Stimulated activated CD4-positive, alpha-beta T cell treated with anti-CD3 and anti-CD28 coated beads, TNF-alpha, amount 100 ng/mL, for 4 hours (primary cell): ENCODE measurements at places on chromosomes 12 and 14.

- DNase-seq = no peak
Observed at GRCh38 chr14:35861204-35861868, 35.2 kb downstream of the BRMS1L start.

DNA sequence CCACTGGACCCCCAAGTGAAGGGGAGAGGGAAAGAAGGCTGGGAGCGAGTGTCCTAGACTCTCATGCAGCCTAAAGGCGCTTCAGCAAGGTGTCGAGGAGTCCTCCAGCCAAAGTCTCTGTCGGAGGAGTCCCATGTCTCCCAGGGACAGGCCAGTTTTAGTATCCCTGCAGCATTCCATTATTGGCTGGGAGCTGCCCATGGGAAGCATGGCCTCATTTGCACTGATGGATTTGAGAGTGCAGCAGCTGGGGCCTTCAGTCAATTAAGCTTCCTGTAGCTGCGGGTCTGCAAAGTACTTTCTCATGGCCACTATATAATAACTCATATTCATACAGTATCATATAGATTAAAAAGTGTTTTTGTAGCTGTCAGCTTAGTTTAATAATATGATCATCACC is 12.4 kb upstream of the RPH3A start:
- DNase-seq = no peak

- DNase-seq = no peak
Observed at GRCh38 chr14:37565550-37565949, 29.5 kb downstream of the FOXA1 start.

DNA sequence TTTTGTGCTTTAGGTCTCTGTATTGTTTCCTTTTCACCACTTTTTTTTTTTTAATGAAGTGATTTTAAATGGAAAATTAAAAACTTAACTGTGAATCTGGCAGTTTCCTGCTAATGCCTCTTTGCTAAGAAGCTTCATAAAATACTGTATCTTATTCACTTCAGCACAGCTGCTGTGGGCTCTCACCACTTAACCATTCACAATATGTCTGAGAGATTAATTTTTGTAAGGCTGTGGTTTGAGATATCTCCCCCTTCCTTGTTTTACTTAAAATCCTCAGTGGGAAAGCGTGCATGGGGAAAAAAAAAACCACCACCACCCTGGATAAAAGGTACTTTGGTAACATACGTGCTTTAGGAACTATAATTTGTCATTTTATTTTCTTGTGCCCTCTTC is 115.9 kb downstream of the ETV6 start:
- no peak for DNase-seq

DNA sequence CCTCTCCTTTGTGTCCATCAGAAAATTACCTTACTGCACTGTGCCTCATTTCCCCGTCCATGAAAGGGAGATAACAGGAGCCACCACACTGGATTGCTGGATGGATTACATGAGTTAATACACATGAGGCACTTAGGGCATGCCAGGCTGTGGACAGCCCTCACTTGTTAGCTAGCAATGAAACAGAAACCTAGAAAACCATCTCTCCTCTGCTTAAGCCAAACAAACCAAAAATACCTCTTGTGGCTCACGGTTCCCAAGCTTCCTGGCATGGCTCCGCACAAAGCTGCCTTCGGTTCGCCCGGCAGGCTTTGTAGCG is 660 bp upstream of the HCFC2 start:
- DNase-seq = no peak

GRCh38 chr12:32120419-32120818 is 13.8 kb downstream of the BICD1 start:
- no peak for DNase-seq

DNA sequence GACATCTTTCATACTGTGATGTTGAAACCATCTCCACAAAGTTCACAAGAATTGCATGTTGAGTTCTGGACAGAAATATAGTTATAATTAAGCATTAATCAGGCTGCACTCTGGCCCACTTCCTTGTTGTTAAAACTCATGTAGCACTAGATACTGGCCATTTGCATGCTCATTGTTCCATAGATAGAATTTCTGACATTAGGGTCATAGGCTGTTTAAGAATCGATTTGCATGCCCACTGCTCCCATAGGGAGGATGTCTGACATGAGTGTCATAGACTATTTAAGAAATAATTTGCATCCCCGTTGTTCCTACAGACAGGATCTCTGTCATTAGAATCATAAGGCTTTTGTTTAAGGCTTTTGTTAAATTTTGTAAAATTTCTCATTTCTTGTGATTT is 50.2 kb downstream of the MYF5 start:
- no peak for DNase-seq

DNA sequence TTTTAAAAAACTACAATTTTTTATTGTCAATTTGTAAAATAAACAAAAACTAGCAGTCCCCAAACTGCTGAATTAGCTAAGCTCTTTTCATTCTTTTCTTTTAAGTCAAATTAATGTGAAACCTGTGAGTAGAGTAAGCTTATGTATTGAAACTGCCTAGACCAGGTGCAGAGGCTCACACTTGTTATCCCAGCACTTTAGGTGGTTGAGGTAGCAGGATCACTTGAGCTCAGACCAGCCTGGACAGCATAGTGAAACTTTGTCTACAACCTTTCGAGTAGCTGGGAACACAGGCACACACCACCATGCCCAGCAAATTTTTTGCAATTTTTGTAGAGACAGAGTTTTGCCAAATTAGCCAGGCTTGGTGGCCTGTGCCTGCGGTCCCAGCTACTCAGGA is 26.4 kb downstream of the SCFD1 start:
- DNase-seq = no peak

DNA sequence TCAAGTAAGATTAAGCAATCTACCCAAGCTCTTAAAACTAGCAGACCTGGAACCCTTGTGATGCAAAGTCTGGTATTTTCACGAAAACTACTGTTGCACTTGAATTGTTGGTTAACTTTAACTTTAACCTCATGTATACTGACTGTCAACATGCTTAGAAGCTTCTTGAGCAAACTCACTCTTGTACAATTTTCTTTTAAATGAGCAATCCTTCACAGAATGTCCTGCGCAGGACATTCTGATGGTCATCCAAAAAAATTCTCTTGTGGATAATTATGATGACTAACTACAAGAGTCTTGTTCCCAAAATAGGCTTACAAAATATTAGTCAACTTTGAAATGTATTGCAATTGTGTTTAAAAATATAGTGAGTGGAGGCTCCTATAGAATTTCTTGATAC is 54.0 kb upstream of the PDE3A start:
- DNase-seq = no peak

- DNase-seq = no peak
Observed at GRCh38 chr12:87967871-87968270, 61.3 kb downstream of the C12orf50 start.

- peak; percentile 25 for DNase-seq
Observed at GRCh38 chr12:124774462-124775167, 89.0 kb downstream of the SCARB1 start.

DNA sequence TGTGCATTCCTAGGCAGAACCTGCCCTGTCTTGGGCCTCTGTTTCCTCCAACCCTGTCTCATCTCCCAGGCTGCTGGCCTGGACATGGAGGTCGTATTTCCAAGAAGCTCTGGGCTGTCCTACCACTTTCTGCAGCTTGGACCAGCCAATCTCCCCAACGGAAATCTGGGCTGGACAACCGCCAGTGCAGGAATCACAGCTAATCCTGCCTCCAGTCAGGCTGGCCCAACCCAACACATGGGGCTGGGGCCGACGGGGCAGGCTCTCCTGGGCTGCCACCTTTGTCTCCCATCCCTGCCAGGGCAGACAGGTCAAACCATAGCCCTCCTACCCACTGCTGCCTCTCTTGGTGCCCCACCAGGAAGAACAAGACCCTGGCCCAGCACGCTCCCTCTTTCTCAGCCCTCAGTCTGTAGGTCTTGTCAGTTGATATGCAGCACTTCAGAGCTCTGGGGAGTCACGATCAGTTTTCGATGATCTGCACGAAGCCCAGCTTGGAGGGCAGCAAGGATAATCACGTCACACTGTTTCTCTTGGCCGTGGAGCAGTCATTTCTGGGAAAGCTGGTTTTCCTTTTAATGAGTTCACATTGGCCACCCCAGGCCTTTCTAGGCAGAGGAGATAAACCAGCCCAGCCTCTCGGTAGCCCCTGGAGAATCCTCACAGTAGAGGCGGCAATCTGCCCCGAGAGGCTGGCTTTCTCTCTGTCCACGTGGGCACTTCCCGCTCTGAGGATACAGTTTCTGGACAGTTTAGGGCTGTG is 195.2 kb upstream of the PRMT8 start:
- DNase-seq = no peak

GRCh38 chr12:105449431-105449830 is 118.9 kb downstream of the C12orf75 start:
- no peak for DNase-seq

- no peak for DNase-seq
Observed at GRCh38 chr12:6839482-6840201, 1.1 kb upstream of the GNB3 start.

GRCh38 chr12:65189028-65189718 is 19.8 kb downstream of the LEMD3 start:
- DNase-seq = no peak

- no peak for DNase-seq
Observed at GRCh38 chr12:93977081-93977480, 171.3 kb upstream of the PLXNC1 start.

DNA sequence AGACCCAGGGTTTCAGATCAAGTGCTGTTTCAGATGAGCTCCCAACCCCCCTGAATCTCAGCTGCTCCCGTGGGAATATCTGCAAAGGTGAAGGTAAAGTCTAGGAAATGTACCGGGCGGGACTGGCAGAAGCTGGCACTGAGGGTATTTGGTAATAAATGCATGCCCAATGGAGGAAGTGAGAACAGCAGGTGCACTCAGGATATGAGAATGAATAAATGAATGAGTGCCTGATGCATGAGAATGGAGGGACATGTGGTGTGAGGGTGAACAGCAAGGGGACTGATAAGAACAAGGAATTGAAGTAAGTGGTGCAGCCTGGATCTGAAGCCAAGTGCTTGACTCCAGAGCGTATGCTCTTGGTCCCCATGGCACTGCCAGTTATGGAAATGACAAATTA is 11.6 kb downstream of the RAPGEF3 start:
- no peak for DNase-seq

GRCh38 chr14:68885226-68886108 is 92.6 kb upstream of the ZFP36L1 start:
- DNase-seq = no peak

DNA sequence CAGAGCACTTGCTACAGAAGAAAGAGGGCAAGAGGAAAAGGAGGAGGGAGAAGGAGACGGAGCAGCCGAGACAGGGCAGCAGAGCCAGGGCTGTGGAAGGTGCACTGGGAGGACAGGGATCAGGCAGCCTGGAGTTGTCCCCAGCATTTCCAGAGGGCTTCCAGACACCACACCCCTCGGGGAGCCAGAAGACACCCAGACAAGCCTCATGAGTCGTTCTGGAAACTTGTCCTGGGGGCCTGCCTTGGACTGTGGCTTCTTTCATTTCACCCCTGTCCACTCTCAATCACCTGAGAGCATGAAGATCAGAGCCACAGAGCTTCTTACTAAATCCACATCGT is 14.1 kb downstream of the CMKLR1 start:
- DNase-seq = no peak

- DNase-seq = no peak
Observed at GRCh38 chr12:3265406-3265805, 188.2 kb downstream of the TSPAN9 start.

DNA sequence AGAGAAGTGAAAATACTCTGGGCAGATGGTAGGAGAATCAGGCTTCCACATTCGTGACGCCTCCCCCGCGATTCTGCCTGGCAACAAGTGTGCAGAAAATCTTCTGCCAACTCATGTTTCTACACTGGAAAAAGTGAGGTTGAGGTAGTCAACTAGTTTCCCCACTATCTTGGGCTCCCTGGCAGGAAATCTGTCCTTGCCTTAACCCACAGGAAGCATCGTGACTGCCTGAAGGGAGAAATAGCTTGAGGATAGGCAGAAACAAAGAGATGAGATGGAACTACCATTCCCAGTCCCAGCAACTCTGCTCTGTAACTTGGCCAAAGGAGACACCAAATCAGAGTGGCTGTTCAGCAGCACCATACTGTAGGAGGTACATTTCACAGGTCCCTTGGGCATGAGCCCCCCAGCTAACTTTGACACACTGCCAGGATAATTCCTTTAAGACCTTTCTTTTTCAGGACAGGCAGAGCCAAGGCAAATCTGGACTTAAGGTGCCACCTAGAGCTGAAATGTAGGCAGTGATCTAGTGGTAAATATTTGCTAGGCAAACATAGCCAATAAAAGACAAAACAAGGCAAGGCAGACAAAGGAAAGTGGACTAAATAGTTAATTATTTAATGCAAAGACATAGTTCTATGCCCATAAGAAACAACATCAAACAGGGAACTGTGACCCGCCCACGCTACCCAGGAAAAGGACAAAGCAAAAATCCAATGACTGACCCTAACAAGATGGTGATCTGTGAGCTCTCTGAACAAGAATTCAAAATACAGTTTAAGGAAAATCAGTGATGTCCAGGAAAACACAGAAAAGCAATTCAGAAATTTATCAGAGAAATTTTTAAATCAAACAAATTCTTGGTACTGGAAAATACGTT is 205.1 kb downstream of the PTPRO start:
- DNase-seq = no peak

DNA sequence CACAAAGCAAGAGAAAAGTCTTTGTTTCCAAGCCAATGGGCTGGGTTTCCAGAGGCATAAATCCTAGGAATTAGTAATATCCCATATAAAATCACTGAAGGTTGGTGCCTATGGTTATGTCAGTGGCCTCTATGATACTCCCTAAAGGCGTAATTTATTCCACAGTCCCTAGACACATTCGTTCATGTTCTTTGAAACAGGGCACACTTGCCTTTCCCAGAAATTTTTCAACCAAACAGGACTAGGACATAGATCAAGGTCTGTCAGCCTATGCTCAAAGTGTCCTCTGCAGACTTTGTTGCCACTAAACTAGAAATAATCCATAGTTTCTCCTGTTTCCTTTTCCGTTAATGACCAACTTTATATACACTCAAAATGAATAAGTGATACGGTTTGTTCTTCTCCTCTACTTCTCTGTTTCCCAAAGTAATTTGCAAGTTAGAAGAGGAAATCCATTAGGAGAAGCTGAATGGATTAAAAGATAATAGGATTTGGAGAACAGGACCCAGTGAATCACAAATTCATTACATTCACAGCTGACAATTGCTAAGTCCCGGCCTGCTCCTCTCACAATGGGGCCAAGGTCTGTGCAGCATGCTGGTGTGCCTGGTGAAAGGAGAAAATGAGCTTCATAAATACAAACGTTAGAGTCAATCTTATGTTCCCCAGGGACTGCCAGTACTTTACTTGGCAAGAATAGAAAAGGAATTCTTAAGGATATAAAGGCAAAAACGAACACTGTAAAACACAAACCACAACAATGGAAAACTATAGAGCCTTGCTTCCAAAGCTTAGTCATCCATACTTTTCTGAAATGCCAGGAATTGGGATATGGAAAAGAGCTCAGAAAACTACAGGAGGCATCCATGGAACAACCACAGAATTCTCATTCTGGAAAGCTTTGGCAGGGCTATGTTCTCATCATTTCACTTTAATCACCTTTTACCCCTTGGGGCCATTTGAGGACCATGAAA is 966.2 kb downstream of the NRXN3 start:
- no peak for DNase-seq

- DNase-seq = no peak
Observed at GRCh38 chr12:105956662-105957457, 181.9 kb downstream of the NUAK1 start.

- DNase-seq = no peak
Observed at GRCh38 chr14:42565556-42565955, 958.9 kb downstream of the LRFN5 start.
